Mesothelial cell of epicardium (in vitro differentiated cells): ENCODE measurements at places on chromosomes 12 and 14.

DNA sequence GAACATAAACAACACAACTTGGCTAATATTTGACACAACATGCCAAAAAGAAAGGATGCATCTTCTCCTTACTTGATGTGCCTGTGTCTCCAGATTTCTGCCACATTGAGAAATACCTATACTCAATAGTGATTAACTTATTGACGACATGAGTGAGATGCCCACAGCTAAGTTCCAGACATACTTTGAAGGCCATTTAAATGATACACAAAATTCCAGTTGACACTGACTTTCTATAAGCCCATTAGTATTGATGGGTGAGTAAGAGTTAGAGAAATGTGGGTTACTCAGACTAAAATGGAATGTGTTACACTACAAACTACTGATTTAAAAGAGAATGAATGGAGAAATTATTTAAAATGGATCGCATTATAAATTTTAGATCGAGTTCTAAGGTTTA, 838.2 kb upstream of the MGAT4C start:
- DNase-seq: no peak

GRCh38 chr14:106107703-106108102, 581.3 kb downstream of the TMEM121 start:
- no peak for DNase-seq

DNA sequence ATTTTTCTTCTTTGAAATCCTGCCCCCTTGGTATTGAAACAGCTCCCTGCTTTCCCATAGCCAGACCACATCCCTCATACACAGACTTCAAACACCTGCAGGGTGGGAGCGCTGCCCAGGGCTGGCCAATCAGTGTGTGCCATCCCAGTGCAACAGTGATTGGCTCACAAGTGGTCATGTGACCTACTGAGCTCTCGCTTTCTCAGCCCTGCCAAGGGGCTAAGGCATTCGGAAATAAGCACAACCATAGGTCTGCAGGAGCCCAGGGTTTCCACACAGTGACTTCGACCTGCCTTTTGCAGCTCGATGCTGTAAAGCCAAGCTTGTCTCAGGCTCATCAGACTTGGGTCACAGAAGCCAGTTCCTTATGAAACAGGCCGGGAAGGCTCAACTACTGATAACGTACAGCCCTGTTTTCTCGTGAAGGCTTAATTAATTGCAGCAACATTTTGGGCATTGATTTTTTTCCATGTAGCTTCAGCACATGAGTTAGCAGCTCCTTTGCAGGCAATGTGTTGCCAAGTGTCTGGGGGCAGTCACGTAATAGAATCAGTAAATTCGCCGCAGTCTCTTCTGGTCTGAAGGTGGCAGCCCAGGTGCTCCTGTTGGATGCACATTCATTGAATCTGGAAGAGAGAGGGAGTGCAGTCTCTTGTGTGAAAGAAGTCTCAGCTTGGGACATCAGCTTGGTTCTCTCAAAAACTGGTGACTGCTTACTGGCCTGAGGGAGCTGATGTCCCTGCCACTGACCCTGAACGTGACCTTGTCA, 1091.8 kb downstream of the AACS start:
- no peak for DNase-seq

DNA sequence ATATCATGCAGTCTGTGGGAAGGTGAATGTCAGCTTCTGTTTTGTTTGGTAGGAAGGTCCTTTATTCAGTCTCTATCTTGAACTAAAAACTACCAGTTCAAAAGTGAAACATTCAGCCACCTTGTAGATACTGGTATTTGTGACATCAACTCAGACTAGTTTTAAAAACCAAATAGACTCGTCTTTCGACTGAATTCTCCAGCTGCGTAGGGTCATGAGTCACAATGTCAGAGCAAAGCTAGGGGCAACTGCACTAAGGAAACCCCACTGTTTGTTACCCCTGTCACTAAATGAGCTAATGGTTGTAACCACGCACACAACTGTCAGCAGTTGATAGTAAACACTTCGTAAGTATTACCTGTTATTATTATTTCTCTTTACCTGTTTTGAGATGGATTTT, 144.6 kb downstream of the PRIMA1 start:
- DNase-seq: no peak

GRCh38 chr12:7321624-7322023, 17.8 kb downstream of the ACSM4 start:
- DNase-seq: no peak

DNA sequence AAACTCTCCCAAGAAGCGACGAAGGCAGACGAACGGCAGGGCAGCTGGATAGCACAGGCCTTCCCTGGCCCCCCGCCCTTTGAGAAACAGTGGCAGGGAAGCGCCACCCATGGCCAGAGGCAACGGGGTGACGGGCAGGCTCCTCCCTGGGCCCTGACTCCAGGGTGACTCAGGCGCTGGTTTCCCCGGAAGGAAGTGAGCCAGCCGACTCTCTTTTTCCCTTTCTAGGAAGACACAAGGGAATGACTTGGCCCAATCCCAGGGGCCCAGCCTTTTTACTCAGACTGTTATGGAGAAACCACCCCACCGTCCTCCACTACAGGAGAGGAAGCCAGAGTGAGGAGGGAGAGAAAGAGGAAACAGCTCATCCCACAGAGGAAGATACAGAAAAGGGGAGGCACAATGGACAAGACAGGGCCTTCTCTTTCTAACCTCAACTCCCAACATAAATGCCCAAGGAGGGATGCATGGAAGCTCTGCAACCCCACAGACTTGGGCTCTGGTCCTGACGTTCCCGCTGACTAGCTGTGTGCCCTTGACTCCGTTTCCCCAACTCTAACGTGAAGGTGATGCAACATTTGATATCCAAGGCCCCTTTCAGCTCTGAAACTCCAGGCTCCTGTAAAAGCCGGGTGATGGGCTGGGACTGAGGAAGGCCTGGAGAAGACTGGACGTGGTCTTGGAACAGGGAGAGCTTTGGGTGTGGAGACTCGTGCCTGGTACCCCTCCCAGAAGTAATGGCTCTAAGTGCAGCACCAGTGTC, 27.9 kb downstream of the ACTN1 start:
- DNase-seq: no peak

DNA sequence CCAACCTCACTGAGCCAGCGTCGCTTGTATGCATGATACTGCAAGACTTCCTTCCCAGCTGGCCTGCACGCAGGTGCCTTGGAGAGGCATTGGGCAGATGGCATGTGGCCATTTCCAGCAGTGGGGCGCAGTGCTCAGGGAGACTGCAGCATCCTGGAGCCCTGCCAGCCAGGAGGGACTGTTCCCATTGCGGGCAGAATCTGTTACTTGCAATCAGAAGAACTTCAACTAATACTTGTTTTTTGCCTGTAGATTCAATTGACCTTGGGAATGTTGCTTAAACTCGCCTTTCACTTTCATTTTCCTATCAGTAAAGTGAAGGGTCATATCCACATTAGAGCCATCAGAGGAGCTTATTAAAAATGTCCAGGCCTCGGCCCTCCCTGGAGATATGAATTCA, 29.8 kb downstream of the ANKRD9 start:
- DNase-seq: no peak

GRCh38 chr12:94145191-94145983, 3.0 kb upstream of the PLXNC1 start:
- no peak for DNase-seq

DNA sequence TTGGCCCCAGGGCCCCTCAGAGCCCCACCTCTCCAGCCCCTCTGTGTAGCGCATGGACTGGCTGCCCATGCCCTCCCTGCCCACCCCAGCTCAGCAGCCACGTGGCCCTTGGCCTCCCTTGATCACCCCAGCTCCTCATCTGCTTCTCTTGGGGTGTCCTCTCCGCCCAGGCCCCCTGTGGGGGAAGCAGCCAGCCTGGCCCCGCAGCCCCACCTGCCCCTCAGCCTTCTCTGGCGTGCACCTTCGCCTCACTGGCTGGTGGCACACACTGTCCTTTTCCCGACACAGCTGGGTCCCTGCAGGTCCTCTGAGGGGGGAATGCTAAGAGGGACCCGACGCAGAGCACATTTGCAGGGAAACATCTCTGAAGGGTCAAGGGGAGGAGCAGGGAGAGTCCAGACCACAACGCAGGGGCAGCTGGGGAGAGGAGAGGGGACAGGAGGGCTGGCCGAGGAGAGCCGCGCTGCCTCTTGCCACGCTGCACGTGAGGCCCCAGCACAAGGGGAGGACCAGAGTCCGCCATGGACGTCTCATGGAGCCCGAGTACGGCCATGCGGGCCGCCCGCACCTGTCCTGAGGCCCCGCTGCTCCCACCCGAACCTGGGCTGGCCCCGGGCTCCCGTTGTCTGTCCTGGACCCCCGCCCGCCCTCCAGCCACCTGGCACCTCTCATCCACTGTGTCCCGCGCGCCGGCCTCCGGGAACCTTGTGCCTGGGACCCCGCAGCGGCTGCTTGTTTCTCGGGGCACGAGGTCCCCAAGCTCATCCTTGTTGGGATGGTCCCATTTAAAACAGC, 36.1 kb downstream of the PACS2 start:
- peak; percentile 18 for DNase-seq

DNA sequence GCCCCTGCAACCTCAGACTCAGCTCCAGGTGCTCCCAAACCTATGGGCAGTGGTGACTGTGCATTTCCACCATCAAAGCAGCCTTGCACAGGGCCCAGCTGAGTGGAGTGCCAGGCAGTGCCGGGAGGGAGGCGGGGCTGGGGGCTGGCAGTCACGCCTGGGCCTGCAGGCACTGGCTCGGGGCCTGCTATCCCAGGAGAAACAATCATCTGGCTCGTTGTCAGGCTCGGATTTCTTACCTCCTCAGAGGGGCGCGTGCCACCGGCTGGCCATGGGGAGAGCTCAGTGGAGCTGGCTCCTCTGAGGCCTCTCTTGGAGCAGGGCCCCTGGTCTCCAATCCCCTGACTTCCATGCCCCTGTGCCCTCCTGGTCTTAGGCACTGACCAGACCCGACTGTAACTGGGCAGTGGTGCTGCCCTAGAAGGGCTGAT, 20.2 kb upstream of the PPP1R13B start:
- no peak for DNase-seq

DNA sequence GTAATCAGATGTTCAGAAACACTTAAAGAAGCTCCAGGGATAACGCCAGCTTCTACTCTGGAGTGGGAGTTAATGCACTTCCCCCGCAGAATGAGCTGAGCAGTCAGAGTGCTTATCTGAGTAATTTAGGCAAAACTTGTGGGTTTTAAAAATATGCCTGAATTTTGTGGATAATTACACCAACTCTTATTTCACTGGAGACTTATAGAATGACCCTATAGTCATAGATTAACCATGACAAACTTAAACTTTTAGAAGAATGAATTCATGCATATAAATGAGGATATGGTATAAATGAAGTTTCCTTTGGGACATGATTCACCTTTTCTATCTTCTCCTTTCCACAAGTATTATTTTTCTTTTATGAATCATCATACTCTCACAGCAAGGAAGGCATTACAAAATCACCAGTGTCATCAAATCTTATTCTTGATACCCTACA, 241.1 kb upstream of the FBXO33 start:
- DNase-seq: no peak

DNA sequence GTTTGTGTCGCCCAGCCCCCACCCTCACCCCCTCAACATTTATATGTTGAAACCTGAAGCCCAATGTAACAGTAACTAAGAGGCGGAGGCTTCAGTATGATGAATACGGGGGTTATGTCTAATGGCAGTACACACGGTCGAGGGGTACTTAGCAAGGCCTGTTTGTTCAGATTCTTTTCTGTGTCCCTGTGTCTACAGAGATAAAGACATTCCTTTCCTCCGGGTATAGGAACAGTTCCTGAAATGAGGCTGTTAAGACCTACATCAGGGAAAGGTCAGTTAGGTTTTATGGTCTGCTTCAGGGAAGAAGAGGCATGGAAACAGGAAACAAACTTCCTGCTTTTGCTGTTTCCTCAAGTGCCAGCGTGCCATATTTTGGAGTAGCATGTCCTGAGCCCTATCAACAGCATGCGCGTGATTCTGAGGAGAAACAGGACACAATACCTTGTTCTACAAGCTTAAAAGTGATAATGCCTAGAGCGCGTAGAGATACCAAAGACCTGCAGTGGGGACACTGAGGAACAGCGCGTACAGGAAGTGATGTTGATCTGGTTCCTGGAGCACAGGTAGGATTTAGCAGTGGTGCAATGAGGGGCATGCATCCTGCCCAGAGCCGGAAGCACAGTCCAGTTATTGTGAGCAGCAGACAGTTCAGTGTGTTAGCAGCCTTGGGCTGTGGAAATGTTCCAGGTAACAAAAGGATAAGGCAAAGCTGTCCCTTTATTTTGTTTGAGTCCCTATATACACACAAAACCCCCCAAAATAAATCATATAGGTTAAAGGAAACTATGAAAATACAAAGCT, 47.2 kb downstream of the FGD4 start:
- DNase-seq: no peak

- DNase-seq: no peak
These were observed 187.0 kb downstream of the TMEM132D start for GRCh38 chr12:129716825-129717224.

DNA sequence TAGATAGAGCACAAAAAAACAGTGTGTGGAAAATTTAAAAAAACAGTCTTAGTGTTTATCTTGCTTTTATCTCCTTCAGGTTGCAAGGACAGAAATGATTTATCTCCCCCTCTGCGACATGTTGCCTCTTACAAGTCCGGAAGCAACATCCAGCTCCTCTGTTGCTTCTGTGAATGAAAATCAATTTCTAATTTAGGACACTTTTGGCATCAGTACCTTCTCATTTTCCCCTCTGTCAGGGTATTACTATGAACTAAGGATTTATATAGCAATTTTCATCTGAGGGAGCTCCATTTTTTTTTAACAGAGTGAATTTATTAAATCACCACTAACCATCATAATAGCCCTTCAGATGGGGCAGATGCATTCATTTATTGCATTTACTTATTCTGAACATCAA, 116.6 kb upstream of the PLXNC1 start:
- no peak for DNase-seq

- DNase-seq: no peak
These were observed 50.5 kb upstream of the HIF1A start for GRCh38 chr14:61644834-61645233.

GRCh38 chr12:12350868-12351463, 924 bp upstream of the MANSC1 start:
- DNase-seq: no peak

DNA sequence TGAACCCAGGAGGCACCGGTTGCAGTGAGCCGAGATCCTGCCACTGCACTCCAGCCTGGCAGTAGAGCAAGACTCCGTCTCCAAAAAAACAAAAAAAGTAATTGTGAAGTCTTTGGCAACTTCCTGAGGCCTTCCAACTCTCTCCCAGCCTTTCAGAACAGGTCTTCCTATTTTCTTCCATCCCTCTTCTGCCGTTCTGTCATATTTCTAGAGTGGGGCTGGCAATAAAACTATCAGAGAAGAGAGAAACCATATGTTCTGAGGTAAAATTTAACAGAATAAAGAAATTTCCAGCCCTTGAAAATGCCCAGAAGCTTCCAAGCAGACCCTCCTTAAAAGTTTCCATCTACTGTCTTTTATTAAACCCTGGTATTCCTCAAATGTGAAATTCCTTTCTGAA, 100.4 kb downstream of the HMGA2 start:
- no peak for DNase-seq

- peak; percentile 31 for DNase-seq
These were observed 499 bp downstream of the TOGARAM1 start for GRCh38 chr14:44962334-44963043.

GRCh38 chr12:54300732-54301427, at the start of gene NFE2:
Gene NFE2 (minus strand): TSS chr12:54301015. CDS start chr12:54295248, 5,767 bp downstream.
- DNase-seq: peak; percentile 84
